ENCODE measurements at places on chromosomes 3 and 15.

DNA sequence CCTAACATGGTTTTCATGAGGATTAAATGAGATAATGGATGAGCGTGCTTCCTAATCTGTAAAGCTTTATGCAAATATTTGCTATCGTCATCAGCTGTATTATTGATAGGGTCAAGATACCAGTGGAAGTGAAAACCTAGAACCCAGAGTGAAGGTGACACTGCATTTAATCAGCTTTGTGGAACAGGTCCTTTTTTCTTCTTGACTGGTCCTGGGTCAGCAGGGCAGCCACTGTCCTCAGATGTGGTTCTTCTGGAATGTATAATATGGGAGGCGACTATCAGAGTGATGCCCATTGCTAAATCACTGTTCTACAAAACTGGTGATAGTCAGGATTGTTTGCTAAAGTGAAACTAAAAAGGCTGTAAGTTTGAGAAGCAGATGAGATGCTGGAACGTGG is 41.4 kb downstream of the SORD start:
- no peak for DNase-seq

DNA sequence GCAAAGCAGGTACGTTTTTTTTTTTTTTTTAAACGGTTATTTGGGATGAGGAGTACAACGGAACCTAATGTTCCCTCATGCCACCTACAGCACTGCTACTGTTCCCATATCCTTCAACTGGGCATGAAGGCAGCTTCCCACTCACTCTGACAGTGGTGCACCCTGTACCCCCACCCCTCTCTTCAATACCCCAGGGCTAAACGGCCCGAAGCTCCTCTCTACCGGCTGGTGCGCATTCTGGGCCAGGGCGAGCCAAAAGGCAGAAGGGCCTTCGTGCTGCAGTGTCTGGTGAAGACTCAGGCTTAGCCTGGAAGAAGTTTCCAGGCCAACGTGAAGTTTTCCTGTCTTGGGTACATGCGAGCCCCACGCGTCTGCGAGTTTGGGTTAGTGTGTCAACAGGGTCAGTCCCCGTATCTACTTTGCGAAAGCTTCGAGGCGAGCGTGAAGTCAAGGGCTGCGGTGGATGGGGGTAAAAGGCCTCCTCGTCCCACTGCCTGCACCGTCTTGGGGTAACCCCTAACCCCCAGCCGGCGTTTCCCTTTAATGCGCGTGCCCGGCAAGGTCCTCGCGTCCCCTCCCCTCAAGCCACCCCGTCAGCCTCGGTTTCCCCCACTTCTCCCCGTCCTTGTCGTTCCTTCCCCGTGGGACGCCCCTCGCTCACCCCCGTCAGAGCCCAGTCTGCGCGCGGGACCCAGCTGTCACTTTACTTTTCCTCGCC is 765 bp upstream of the UBE2E2 start:
- DNase-seq, result no peak

DNA sequence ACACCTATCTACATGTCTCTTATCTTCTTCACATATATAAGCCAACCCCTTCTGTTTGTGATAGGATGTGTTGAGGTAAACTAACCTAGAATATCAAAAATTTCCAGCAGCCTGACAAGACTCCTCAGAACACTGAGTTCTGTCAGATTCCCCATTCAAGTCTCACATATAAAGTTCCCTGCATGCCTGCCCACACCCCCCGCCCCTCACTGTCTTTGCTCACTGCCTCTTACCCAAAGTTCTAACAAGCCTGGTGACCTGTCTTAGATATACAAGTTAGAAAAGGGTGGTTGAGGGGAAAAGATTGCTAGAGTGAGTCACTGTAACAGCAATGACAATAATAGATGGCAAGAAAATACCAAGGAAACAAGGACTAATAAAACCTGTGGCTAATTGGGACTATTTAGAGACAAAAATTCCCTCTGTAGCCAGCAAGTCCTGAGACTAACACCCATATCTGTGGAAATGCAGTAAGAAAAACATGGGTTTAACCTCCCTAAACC is 40.1 kb downstream of the FBXO22 start:
- no peak for DNase-seq

GRCh38 chr3:59563072-59563605 is 513.3 kb upstream of the CFAP20DC start:
- DNase-seq, result no peak

- DNase-seq, result no peak
These were observed 214.6 kb downstream of the SLCO3A1 start for GRCh38 chr15:92068121-92068520.

DNA sequence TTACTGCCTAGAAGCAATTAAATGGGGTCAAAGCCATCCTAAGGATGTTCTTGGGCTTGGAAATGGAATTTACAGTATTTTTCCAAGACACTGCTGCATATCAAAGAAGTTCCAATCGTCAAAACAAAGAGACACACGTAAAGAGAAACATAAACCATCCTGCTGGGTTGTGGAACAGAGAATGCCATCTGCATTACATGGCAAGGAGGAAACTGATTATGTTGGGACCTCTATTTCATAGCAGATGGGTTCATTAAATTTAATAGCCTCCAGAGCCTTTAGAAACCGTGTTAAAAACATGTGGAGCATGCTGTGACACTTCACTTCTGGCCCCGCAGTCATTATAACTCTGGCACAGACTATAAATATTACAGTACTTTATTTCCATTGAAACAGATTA is 154.6 kb downstream of the LRTM1 start:
- DNase-seq, result no peak

DNA sequence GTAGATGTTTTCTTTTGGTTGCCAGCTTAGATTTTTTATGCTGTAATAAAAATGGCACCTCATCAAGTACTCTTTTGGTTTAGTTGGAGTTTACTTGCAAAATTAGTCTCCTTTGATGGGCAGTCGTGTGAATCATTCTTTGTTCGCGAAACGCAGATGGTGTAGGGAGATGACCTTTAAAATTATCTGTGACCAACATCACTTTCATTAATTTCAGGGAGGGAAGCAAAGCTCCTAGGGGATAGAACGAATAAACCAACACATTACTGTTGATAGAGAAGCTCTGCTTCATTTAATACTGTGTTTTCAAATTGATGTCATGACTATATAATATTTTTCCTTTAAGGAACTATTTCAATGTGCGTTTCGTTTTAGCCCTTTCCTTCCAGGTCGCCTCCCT is 67.4 kb downstream of the USP13 start:
- DNase-seq, result no peak

DNA sequence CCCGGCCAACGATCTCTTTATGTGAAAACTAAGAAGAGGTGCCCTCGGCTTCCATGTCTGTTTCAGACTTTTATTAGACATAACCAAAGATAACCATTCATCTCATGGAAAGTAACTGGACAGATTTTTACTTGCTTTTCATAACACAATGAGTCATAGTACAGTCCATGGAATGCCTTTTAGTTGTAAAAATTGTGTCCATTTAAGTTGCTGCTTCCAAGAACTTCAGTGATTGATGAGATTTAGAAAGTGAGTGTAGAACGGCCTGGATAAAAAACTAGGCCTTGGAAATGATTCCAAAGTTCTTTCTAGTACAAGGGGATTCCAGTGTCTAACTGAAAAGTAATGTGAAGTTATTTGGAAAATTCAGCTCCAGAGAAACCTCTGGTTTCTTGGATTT is 10.8 kb downstream of the EIF2AK4 start:
- no peak for DNase-seq

- DNase-seq, result no peak
These were observed 33.0 kb downstream of the SLC6A6 start for GRCh38 chr3:14435175-14436014.

- peak; percentile 69 for DNase-seq
These were observed 118.3 kb downstream of the TIGIT start for GRCh38 chr3:114411811-114412803.

DNA sequence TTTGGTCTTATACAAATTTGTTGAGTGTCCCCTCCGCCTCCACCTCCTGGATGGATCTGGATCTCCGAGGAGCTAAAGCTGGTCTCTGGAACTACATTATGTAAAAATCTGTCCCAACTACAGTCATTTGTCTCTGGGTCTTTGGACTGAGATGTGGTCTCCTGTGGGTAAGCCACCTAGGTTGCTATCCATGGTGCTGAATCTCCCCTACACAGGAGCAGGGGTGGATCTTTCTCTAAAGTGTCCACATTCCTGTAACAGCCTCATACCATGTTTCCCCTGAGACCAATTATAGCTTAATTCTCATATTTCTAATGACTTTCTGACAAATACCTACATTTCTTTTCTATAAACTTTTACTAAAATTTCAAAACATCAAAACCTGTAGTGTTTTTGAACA is 625.8 kb downstream of the TAFA4 start:
- DNase-seq, result no peak

DNA sequence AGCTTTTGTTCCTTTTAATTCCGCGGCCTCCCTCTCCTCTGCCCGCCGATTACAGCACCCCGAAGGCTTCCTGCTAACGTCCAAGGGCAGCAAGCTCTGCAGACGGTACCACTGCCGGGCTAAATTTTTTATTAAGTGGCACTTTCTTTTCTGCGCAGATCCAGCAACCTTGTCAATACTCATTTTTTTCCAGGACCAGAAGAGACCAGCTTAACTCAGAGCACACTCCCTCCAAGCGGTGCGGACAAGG is 542 bp upstream of the MEIS2 start:
- DNase-seq, result no peak

DNA sequence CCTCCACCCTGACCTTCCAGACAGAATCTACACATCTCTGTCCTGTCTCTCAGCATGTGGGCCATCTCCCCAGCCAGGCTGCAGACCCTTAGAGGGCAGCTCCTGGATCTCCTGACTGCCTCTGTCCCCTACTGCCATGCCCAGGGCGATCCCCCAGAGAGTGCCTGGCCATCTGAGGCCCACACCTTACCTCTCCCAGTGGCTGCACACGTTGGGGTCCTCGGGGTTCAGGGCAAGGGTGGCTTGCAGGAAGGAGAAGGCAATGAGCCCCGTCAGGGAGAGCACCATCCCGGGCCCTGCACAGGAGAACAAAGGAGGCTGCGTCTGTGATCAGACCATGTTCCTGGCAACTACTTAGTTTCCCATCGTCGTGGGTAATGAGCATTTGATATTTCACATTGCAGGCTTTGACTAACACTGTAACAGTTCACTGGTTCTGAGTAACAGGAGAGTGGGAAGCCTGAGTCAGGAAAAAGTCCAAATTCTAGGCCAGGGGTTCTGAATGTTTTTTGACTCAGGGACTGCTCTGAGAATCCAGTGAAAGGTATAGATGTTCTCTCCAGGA is 125.4 kb downstream of the MEGF11 start:
- DNase-seq, result no peak

DNA sequence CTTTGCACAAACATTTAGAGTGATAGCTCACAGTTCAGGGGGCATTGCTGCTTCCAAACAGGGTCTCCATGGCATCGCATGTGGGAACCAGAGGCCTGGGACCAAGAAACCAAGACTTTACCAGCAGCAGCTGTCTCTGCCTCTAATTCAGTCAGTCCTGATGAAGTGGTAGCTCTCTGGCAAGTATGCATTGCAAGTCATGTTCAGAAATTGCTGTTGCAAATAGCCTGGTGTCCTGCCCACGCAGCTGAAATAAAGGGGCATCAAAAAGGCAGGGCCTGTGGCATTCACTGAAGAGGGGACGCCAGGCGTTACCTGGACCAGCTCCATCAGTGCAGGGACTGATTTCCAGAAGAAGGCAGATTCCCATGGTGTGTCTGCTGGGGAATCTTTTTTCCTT is 121.3 kb downstream of the CD47 start:
- DNase-seq, result no peak

DNA sequence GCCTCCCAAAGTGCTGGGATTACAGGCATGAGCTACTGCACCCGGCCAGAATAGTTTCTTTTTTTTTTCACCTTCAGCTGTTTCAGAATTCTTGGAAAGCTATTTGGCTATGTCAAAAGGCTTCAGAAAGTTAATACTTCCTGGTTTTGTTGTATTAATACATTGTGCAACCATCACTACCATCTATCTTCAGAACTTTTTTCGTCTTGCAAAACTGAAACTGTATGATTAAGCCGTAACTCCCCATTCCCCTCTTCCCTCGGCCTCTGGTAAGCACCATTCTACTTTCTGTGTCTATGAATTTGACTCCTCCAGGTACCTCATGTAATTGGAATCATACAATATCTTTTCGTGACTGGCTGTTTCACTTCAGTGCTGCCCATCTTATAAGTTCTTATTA is 5.2 kb upstream of the NOX5 start:
- no peak for DNase-seq

DNA sequence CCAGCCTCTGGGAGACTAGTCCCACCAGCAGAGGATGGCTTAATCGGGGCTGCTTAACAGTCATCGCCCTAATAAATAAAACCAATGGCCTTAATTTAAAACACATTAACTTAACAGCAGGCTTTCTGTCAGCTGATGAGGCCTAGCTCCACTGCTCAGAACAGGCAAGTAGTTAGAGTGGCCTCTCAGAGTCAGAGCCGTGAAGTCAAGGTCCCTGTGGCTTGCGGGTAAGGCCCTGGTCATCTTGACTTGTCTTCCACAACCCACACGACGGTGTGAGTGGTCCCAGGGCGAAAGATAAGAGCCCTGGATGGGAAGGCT is 11.8 kb downstream of the XXYLT1 start:
- DNase-seq, result no peak

GRCh38 chr3:42544492-42545283 is 37.1 kb downstream of the SEC22C start:
- no peak for DNase-seq

DNA sequence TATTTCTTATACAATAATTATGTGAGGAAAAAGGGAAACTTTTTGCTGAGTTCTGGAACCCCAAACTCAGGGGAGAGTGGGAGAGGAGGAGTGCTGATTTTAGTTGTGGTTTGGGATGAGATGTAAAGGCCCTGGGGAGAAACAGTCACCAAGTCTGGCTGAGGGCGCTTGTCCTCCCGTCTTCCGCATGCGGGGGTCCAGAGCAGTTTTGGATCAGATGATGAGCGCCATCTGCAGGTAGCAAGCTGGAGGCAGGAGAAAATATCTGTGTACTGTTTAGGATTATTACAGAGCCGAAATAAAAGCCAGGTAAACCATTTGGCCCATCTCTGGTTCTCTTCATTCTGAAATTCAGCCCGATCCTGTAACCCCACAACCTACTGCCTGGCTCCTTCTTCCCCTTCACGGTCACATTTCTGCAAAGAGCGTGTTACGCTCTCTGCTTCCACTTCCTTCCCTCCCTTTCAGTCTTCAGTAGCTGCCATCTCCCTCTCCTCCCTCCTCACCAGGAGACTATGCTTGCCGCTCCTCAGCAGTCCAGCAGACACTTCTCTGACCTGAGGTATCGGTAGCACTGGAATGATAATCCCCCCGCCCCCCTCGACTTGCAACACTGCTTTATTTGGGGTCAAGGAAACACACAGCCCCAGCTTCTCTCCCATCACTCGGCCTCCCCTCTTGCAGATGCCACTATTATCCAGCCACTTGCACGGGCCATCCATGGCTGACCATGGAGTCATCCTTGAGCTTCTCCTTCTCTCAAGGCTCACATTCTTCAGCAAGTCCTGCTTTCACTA is 1.4 kb upstream of the PARP14 start:
- DNase-seq, result peak; percentile 50

GRCh38 chr3:186360779-186361178 is 1.3 kb downstream of the DGKG start:
- no peak for DNase-seq

GRCh38 chr3:184175506-184175905 is 851 bp downstream of the AP2M1 start:
- no peak for DNase-seq

GRCh38 chr3:41075975-41076374 is 123.3 kb upstream of the CTNNB1 start:
- DNase-seq, result no peak

GRCh38 chr15:92930054-92930621 is 30.0 kb downstream of the CHD2 start:
- DNase-seq, result no peak
